CD4-positive, alpha-beta T cell treated with Interferon alpha-2 for 1 hour (primary cell): ENCODE measurements at places on chromosomes 2 and 18.

- DNase-seq, result no peak
These were observed 5.4 kb downstream of the BOLA3 start for GRCh38 chr2:74142340-74142739.

DNA sequence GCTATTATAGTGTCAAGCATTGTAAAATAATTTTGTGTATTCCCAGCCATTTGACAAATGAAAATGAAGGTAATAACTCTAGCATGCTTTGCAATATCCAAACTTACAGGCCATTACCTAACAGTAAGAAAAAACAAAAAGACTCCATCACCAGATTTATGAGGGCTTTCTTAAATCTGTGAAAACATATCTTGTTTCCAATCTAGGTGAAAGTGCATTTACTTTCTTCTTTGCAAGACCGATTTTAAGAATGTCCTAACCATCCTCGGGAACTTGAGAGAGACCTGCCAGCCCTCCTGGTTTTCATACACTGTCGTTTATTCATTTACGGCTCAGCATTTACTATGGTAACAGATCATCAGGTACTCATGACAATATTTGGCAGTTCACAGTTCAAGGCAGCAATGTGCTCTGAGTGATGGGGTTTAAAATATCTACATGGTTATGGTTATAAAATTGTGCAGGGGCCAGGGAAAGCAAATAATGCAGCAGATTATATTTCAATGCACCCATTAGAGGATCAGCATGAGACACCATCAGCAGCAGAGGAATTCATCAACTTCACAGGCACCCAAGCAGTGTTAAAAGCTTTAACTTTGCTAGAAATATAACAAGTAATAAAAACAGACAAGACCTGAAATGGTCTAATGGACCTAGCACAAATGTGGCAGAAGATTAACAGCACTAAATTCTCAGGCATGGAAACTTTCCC, 34.4 kb upstream of the PARD3B start:
- DNase-seq, result no peak

DNA sequence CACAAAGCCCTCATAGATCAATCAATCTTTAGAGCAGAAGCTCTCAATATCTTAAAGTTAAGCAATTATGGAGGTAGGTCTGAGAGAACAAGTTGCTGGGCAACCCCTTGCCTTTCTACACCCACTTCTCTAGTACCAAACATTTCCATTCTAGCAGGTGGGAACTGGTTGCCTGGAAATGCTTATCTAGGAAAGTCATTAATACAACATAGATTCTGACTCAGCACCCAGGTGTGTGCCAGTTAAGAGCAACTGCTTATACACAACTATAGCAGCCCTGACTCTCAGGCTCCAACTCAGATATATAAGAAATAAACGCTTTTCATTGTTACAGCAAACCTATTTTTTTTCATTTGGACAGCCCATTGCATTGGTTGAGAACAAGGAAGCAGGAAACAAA, 237.7 kb downstream of the IRS1 start:
- DNase-seq, result no peak

- DNase-seq, result no peak
These were observed 48.1 kb upstream of the TBC1D8 start for GRCh38 chr2:101199251-101199791.

DNA sequence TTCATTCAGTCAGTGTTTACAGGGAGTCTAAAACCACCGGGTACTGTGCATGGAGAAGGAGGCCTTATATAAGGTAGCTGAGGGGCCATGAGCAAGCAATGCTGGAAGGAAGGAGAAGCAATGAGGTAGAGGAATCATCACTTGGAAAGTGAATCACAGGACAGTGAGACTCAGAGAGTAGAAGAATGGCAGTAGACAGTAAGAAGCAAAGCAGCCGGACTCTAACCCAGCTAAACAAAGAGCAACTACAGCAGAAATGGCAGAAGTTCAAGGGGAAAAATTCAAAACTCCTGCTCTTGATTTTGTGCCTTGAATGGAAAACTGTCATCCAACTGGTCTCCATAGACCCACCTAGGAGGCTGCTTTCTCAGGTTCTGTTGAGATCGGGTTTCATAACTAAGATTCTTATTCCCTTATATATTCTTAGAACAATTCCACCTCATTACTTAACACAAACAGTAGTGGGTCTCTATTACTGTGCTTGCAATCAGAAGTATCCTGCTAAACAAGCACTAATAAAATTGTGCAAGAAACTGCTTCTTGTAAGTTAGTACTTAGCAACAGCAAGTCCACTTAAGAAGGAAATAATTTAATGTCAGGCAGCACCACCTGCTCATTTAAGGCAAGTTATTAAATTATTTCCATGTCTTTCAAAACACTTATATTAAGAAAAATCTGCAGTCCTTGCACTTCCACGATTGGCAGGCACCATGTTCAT, 68.0 kb downstream of the RBMS1 start:
- DNase-seq, result no peak

DNA sequence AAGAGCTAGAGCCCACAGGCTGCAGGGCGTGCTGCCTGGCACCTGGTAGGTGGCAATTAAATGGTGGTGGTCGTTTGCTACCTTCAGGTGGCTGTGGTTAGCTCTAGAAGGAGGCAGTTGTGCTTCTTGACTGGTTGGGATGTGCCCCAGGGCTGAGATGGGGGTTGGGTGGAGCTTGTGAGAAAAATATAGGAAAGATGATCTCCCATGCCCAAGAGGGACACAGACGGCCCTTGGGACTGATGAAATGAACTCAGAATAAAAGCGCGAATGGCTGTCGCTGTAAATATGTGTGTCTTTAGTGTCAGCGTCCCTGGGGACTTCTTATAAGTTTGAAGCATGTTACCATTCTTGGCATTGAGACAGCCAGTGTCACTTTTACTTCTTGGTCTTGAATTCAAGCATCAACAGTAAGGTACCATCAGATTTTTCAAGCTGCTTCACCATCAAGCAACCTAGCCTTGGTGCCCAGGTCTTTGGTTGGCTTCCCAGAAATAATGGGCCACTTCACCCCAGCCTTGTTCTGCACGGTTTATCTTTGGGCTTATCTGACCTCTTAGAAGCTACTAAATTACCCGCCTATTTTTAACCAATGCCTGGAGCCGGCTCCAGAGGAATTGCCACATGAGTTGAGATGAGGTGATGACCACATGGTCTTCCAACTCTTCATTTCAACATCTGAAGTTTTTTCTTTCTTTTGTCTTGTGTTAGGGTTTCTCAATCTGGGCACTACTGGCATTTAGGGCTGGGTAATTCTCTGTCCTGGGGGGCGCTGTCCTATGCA, 11.9 kb downstream of the LRRFIP1 start:
- DNase-seq, result no peak

- no peak for DNase-seq
These were observed 1188.4 kb upstream of the NXPH2 start for GRCh38 chr2:139968588-139968987.

DNA sequence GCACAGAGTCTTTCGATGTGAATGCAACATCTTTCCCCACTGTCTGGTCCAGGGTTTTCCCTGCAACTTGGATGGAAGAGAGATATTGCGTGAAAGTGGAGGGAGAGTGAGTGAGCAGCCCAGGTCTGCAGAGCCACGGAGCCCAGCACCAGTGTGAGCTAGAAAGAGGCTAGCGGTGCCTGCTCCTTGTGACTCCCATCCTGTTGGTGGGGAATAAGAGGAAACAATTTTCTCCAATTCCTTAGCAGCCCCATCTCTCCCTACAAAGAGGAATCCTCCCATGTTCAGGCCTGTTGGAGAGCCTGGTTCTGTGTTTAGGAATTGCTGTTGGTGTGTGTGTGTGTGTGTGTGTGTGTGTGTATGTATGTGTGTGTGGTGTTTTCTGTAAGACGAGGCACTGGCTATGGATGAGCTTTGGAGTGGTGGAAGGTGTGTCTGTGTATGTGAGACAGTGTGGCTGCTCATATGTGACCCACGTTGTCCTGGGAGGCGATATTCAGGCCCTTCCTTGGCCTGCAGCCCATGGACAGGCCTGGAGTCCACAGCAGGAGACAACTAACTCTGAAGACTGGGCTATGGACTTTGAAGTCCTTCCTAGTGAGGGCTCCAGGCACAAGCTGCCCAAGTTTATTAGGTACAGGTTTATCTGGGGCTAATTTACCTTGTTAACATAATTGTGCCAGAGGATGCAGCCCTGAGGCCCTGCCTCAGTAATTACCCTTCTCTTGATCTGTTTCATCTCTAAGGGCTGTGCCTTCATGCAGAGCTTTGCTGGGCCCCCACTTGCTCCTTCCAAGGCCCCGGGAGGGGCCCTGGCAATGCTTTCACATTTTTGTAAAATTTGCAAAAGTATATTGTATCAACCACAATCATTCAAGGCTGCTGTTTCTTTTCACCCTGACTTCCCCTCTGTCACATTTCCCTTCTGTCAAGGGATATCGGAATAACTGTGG, 88.6 kb upstream of the HAAO start:
- no peak for DNase-seq

DNA sequence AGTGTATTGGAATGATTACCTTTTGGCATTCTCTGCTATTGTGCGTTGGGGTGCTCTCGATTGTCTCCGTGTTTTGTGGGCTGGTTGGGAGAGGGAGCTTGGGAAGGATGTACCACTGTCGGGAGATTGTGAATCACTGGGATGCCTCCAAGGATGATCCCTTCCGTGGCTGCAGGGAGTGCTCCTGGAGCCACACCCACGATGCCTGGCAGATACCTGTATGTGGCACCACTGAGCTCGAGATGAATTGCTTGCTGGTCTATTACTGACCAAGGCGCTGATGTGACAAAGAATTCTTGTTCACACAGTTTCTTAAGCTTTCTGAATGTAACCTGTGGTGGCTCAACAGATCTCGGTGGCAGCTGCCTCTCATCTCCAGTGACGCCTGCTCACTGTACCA, 159.7 kb upstream of the LHCGR start:
- DNase-seq, result no peak

- no peak for DNase-seq
These were observed 253.5 kb downstream of the DCDC2C start for GRCh38 chr2:3956892-3957291.

DNA sequence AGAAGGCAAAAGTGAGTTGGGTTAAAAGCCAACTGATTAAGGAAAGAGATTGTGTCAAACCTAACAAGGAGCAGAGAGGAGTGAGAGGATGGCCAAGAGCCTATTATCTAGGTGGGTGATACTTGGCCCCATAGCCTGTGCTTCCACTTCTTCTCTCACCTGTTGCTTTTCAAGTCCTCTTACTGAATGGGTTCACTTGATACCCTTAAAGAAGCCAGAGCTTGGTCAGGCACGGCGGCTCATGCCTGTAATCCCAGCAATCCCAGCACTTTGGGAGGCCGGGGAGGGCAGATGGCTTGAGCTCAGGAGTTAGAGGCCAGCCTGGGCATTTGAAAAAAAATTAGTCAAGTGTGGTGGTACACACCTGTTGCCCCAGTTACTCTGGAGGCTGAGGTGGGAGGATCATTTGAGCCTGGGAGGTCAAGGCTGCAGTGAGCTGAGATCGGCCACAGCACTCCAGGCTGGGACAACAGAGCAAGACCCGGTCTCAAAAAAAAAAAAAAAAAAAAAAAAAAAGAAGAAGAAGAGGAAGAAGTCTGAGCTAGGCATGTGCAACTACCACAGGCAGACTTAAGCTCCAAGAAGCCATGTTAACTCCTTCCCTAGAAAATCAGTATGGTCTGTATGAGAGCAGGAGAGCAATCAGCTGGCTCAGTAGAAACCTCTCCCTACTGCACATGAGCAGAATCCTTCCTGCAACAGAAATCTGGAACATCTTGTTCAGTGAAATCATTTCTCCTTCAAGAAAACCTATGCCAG, 28.4 kb upstream of the ME2 start:
- no peak for DNase-seq

DNA sequence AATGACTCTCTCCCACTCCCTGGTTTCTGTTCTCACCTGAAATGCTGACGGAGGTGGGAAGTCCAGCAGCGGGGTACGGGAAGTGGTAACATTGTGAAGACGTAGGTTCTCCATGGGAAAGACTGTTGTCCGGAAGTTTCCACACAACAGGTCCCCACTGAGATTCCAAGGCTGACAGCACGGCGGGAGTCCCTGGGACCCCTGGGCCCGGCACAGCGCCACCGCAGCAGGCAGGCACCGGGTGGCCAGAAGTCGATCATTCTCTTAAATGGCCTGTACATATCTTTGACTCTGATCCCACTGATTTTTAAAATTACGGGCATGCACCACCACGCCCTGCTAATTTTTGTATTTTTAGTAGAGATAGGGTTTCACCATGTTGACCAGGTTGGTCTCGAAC, 201.0 kb upstream of the SALL3 start:
- DNase-seq, result no peak

DNA sequence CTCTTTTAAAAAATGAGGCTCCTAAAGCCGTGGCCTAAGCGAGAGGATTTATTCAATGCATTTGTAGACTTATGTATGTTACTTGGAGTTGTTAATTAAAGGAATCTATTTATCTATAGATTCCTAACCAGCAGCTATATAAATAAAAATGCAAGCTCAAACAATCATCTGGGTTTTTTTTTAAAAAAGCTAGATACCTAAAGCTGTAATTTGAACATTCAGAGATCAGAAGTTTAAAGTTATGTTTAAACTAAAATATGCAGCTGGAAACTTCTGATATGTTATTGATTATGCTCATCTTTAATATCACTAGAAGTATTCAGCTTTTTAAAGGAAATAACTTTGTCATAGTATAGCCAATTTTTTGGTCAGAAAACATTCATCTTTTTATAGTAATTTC, 1.0 kb downstream of the MEIS1 start:
- no peak for DNase-seq

GRCh38 chr18:46950064-46950656, 32.8 kb downstream of the KATNAL2 start:
- DNase-seq, result no peak

GRCh38 chr2:102015399-102015798, 23.6 kb downstream of the IL1R2 start:
- DNase-seq, result no peak

GRCh38 chr2:64748561-64748960, 94.8 kb upstream of the SERTAD2 start:
- no peak for DNase-seq

DNA sequence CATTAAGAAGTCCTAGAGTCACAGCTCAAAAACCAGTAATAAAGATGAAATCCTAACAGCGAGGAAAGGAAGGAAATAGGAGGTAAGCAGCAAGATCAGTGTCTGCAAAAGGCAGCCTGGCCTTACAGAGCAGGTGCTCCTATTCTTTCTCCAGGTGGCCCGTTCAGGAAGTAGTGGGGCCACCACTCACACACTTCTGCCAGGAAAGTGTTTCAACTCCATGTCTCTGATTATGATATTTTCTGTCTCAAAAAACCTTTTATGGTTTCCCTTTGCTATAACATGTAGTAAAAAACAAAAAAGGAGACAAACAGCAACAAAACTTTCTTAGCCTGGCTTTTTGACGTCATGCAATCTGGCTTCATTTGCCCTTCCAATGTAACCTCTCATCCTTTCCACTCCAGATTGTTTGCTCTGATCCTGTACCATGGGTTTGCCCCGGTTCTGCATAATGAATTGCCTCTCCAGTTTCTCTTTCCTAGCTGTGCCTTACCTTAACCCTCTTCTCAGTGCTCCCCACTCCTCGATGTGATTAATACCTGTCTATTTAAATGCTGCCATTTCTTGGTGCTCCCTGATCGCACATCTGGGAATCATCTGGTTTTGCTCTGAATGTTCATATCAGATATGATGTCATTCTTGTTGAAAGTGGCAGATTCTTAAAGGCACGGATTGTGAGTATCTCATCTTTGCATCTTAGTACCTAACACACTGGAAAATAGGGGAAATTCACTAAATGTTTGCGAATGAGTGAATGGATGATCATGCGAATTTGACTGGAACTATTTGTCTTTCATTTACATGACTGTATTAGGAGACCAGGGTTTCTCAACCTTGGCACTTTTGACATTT, 50.6 kb upstream of the PTPRM start:
- DNase-seq, result no peak

GRCh38 chr2:223887127-223887526, 49.7 kb upstream of the AP1S3 start:
- no peak for DNase-seq
